Activated CD8-positive, alpha-beta T cell treated with anti-CD3 and anti-CD28 coated beads, Interleukin-2, amount 10 ng/mL, durations not matched to agents 7 days and 5 days (primary cell): ENCODE measurements at places on chromosomes 12 and 14. TPM values are rescaled to one million over a fixed set of nuclear protein-coding genes. Genes with fewer than 3 reads are reported as not detected.

BRAP gene
- total RNA-seq, result 19.6 TPM

SERPINA9 gene
- not detected for total RNA-seq

DHH gene
- total RNA-seq, result 0.16 TPM

KRT6C gene
- total RNA-seq, result not detected

DNA sequence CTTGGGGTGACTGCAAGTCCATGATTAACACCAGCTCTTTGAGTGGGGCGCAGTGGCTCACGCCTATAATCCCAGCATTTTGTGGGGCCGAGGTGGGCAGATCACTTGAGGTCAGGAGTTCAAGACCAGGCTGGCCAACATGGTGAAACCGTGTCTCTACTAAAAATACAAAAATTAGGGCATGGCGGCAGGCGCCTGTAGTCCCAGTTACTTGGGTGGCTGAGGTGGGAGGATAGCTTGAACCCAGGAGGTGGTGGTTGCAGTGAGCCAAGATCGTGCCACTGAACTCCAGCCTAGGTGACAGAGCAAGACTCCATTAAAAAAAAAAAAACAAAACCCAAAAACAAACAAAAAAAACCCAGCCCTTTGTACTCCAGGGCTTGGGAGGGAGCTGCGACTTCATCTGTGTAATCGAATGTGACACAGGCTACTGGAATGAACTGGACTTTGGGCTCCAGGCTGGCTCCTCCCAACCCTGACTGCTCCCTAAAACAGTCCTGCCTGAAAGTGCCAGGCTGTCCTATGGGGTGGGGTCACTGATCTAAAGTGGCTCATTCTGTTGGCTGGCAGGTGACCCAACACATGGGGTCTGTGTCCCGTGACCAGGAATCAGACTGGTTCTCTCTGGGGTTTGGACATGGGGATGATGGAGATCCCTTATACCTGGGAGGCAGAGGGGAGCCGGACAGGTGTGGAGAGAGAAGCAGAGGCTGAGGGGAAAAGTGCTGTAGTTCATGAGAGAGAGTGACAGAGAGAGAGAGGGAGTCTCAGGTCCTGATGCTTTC is 9.3 kb upstream of the C12orf43 start:
- no peak for DNase-seq

DNA sequence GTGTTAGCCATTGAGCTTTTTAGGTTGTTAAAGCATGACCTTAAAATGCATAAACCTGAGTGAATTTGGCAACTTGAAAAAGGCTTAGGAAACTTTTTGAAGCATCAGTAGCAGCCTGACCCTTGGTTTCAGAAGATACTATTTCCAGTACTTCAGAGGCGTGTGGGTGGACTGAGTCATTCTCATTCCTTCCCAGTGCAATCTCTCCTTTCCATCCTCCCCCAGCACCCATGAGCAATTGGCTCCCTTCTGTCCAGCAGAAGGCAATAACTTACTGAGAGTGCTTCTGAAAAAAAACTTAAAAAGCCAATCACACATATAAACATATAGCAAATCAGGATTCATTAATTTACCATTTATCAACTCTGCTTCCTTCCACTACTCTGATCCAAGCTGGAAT is 299.3 kb upstream of the STXBP6 start:
- DNase-seq, result no peak

DNA sequence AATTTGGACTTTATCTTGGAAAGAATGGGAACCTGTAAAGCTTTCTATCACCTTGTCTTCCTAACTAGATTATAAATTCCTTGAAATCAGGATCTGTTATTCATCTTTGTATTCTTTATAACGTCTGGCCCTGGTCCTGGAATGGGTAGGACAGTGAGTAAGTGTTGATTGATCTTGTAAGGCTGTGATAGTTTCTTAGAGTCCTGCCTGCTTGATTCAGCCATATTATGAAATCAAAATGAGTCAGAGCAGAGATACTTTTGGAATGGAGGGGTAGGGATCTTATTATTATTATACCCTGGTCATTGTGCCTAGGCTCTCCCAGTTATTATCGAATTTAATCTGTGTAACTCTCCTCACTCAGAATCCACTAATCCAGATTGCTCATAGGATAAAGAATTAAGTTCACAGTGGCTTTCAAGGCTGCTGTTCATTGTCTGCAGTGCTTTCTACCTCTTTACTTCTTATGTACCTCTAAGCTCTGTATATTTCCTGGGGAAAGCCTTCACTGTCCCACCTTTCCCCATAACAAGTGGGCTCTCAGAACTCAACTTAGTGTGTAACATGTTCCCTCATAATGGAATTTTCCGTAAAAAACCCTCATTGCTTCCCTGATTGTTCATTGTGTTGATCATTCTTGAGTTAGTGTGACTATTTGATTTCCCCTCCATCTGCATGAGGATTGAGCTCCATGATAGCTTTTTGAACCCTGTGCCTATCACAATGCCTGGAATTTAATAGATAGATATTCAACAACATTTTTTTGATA is 93.3 kb downstream of the DAAM1 start:
- no peak for DNase-seq

- DNase-seq, result no peak
Measured at GRCh38 chr12:50062728-50063460, 5.5 kb downstream of the ASIC1 start.
